ENCODE measurements at places on chromosomes 5 and 9.

GRCh38 chr5:144248015-144248414 lies 77.3 kb downstream of the KCTD16 start:
- ATAC-seq = no peak

DNA sequence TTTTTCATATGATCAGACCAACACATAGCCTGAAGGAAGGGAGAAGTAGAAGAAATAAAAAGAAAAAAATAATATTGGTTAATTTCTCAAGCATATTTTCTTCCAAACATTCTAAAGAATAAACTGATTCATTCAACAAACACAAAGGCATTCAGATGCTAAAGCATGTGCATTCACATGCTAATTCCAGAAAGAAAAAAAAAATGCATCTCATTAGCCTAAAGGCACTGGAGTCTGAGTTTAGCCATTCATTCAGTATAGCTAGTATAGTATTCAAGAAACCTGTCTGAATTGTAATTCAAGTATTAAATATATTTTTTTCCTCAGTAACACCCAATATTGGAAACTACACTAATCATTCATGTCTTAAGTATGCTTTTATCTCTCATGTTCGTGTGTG lies 61.0 kb upstream of the FER start:
- no peak for ATAC-seq

DNA sequence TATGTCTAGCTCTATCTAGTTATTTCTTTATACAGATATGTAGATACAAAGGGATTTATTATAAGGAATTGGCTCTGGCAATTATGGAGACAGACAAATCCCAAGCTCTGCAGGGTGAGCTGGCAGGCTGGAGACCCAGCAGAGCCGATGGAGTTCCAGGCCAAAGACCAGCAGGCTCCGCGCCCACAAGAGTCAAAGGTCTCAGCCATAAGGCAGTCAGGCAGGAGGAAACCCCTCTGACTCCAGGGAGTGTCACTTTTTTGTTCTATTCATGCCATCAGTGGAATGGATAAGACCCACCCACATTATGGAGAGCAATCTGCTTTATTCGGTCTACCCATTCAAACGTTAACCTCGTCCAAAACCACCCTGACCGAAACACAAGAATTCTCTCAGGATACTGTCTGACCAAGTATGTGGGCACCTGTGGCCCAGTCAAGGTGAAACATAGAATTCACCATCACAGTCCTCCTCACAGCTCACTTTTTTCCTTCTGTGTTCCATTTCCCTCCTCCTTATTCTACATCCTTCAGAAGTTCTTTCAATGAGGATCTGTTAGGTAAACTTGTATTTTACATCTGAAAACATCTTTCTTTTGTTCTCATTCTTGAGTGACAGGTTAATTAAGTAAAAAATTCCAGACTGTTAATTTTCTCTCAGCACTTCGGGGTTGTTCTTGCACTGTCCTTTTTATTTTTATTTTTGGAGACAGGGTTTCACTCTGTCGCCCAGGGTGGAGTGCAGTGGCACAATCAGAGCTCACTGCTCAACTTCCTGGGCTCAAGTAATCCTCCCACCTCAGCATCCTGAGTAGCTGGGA lies 21.2 kb downstream of the RNF130 start:
- no peak for ATAC-seq

- no peak for ATAC-seq
These were observed 723 bp upstream of the LCN15 start for GRCh38 chr9:136765041-136765440.

- ATAC-seq = no peak
These were observed 480.8 kb downstream of the SPATA31A7 start for GRCh38 chr9:61670616-61671015.

GRCh38 chr5:154516475-154516874 lies 38.4 kb upstream of the HAND1 start:
- no peak for ATAC-seq

GRCh38 chr5:2461701-2462691 lies 289.5 kb downstream of the IRX2 start:
- ATAC-seq = no peak

DNA sequence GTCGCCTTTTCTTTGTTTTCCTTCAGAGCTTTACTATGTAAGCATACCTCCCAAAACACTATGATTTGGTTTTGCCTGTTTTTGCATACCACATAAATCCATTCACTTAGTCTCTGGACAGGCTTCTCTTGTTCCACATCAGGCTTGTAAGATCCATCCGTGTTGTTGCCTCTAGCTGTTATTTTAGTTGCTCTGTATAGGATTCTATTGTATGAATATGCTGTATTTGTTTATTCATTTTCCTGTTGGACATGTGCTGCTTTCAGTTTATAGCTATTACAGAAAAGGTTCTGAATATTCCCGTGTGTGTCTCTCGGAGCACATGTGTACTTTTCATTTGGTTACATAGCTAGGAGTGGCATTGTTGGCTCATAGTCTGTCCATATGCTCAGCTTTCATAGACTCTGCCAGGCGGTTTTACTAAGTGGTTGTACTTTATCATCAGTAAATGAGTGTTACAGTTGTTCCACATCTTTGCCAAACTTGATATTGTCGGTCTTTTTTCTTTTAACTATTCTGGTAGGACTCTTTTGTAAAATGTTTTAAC lies 41.8 kb downstream of the NUP214 start:
- ATAC-seq = no peak

GRCh38 chr5:102902135-102902448 lies 147.0 kb downstream of the PAM start:
- no peak for ATAC-seq

DNA sequence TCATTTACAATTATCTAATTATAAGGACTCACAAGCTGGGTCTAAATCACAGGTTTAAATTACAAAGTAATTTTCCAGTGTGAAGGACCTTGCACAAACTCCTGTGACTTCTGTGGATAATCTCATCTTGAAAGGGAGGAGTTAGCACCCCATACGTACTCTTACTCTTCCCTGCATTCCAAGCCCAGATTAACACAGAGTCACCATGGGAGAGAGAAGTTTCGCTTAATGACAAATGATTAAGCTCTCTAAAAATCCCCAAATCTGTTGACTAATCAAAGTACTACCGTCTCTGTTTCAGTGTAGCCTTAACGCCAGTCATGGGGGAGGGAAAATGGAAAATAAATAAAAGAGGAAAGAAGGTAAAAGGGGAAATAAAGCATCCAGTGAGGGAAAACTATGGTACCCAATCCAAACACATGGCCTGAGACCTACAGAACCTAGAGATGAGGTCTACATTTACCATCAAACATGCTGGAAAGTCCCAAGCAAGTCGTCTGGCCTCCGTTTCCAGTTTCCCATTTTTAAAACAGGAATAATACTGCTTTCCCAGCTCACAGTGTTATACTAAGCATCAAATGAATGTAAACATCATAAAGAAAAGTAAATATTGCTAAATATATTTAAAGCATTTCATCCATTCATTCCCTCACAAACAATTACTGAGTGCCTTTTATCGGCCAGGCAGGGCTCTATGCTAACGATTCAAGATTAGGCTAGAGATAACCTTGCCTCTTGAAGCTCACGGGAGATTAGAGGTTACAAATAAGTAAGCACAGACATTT lies 63.2 kb downstream of the PCA3 start:
- no peak for ATAC-seq

- no peak for ATAC-seq
These were observed 94.3 kb downstream of the RPS23 start for GRCh38 chr5:82183828-82184227.

- no peak for ATAC-seq
These were observed 62.7 kb upstream of the TMEM252 start for GRCh38 chr9:68603371-68603770.

GRCh38 chr5:149413477-149414210 lies 34.6 kb upstream of the IL17B start:
- no peak for ATAC-seq

DNA sequence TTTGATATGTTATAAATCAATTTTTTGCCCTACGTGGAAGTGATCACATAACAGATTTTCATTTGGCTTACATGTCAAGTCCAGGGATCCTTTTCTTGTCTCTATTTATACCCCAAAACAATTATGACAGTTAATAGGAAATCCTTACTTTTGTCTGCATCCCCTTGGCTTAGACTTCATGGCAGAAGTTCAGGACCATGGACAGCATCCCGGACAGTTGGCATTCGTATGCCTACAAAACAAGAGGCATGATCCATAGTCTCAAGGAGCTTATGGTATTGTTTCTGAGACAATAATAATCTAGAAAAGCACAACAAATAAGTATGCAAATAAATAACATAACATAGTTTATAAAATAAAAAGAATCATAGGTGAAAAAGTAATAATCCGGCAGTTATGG lies 214.3 kb upstream of the GRIA1 start:
- ATAC-seq = no peak

DNA sequence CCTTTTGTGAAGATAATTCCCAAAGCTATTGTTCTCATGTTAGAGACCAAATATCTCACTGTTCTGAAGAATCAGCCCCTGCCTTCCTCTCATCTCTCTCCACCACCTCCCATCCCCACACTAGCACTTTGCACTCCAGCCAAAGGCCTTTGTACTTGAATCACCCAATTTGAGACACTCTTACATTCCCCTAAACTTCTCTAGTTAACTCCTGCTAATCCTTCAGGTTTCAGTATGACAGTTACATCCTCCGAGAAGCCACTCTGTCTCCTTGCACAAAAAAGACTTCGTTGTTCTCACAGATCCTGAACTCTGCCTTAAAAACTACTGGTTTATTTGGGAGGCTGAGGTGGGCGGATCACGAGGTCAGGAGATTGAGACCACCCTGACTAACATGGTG lies 227.5 kb downstream of the PIK3R1 start:
- ATAC-seq = no peak

DNA sequence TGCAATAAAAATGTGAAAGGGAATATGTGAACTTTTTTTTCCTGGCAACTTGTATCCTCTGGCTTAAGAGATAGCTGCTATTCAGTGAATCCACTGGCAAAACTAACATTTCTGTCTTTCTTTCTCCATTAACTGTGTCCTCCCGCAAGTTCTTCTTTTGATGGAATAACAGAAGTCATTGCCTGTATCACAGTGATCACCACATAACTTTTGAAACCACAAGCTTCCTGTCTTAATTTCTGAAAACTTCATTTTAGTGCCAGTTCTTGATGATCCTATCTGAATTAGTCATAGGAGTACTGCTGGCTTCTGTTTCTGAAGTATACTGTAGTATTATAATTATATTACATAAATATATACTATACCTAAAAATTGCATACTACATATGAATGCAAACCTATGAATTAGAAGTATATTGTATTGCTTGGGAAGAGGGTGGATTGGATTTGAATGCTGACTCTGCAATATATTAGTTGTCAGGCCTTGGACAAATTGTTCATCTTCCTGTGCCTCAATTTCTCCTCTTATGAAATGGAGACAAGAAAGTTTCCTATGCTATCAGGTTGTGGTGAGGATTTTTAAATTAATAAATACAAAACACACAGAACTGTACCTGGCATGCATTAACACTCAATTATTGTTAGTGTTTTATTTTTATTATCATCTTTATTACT lies 441.6 kb downstream of the CETN3 start:
- no peak for ATAC-seq

DNA sequence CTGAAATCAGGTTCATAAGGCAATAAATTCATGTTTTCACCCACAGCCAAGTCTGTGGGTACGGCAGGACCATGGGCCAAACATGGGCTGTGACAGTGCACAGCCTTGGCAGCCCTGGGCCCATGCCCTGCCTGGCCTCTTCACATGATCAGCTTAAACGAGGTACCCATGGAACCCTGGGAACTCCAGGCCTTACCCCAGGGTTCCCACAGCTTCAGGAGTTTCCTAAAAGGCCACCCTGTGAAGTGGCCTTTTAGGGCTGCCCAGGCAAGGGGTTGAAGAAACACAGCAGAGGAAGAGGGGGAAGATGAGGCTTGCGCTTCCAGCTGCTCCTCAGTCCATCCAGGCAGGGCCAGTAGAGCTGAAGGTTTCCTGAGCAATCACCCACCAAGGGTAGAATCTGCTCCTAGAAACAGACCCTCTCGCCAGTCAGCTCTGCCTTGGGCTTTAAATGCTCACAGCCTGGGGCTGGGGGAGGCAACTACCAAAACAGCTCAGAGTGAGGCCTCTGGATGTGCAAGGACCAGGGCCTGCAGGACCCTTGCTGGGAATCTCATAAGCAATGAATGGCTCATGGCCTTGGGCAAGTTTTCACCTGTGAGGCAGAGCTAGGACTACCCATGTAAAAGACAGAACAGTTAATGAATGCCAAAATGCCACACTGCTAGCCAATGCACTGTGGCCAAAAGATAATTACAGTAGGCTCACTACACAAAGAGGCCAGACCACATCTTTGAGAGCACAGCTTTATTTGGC lies 79.3 kb upstream of the LRRTM2 start:
- no peak for ATAC-seq

- no peak for ATAC-seq
These were observed 57.2 kb downstream of the RANBP6 start for GRCh38 chr9:5958273-5958672.

DNA sequence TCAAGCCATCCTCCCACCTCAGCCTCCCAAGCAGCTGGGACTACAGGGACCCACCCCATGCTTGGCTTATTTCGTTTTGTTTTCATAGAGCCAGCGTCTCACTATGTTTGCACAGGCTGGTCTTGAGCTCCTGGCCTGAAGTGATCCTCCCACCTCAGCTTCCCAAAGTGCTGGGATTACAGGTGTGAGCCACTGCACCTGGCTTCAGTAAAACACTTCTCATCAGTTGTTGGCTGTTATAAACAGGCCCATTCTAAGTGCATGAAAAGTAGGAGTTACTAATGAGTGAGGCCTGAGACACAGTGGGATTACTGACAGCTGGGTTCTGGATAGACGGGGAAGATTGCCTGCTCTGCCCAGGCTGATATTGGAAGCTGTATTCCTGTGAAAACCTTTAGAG lies 3.5 kb downstream of the CRB2 start:
- ATAC-seq = no peak

DNA sequence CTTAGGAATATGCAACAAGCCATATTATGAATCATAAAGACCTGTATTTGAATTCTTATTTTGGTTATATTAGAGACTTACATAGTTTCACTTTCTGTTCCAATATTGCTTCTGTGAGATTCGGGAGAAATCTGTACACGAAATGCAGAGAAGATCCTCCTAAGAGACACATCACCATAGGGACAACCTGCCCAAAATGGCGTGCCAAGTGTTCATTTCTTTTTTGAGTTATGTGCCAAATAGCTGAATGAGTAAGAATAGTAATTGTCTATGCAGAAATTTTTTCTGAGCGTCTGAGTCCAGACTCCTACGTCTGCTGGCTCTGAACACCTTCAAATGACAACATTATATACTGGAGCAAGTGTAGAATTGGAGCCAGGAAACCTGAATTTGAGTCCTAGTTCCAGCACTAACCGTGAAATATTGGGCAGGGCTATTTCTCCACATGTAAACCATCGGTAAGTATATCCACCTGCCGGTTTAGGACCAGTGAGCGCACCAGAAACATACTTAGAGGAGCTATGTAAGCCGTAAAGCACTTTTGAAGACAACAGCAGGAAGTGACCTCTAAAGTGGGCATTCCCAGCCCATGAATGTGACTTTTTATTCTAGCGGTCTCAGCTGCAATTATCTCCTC lies 163.9 kb upstream of the DMRT1 start:
- no peak for ATAC-seq

GRCh38 chr5:173557123-173557903 lies 59.1 kb downstream of the BOD1 start:
- ATAC-seq = no peak
